SJCRH30 (cell line): ENCODE measurements at places on chromosomes 6 and 20. TPM values are rescaled to one million over a fixed set of nuclear protein-coding genes. Genes with fewer than 3 reads are reported as not detected.

SNAP25 gene
- total RNA-seq: not detected in 2 replicates

DZANK1 gene
- total RNA-seq: 1.9 and 2.1 TPM in 2 replicates

F13A1 gene
- total RNA-seq: 2.5 and 2.6 TPM in 2 replicates

PI16 gene
- total RNA-seq: not detected in 2 replicates

DNA sequence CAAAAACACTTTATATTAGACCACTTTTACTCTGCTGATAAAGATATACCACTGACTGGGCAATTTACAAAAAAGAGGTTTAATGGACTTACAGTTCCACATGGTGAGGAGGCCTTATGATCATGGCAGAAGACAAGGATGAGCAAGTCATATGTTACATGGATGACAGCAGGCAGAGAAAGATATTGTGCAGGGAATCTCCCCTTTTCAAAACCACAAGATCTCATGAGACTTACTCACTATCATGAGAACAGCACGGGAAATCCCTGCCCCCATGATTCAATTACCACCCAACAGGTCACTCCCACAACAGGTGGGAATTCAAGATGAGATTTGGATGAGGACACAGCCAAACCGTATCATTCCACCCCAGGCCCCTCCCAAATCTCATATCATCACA, 1383.8 kb upstream of the MAP3K7 start:
- no peak for DNase-seq
